Activated CD4-positive, alpha-beta memory T cell treated with anti-CD3 and anti-CD28 coated beads for 36 hours (primary cell): ENCODE measurements at places on chromosomes 11 and 22. TPM values are rescaled to one million over a fixed set of nuclear protein-coding genes. Genes with fewer than 3 reads are reported as not detected.

GRCh38 chr11:66221726-66222236, 46.7 kb upstream of the RAB1B start:
- peak; percentile 57 for DNase-seq
- peaks cover 21% of the 10 kb centered on the region for H3K4me1 ChIP-seq
- peaks cover 28% of the 10 kb centered on the region for H3K36me3 ChIP-seq
- H3K4me3 ChIP-seq = peak overlapping the region; percentile 25

DNA sequence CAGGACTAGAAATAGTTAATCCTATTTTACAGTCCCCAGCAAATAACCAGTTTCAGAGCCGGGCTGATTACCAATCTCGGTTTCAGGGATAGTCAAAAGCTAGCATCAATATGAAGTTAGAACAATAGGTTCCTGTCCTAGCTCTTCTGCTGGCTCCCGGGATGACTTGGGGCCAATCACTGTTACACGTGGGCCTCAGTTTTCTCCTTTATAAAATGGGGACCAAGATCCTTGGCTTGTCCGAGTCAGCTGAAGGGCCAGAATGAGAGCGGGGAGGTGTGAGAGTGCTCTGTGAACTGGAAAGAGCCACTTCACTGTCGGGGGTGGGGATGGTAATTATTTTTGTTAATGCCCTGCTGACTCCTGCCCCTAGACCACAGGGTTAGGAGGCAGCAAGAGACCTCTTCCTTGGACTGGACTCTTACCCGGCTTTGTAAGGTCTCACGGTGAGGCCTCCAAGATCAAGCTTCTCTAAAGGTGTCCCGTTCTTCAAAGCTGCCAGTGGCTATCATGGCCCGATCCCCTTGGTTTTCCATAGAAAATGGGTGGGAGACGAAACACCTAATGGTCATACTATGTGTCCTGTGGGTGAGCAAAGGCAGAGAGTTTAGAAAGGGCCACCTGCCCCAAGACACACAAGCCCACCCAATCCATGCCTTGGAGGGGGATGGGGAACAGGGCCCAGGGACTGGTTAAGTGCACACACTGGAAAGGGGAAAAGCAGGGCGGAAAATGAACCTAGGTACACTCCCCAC, 1.4 kb downstream of the UCP2 start:
- H3K27ac ChIP-seq = peak overlapping the region; percentile 97
- peaks cover 61% of the 10 kb centered on the region for H3K36me3 ChIP-seq
- H3K27me3 ChIP-seq = no peaks in the 10 kb centered on the region
- H3K4me3 ChIP-seq = peak overlapping the region; percentile 91
- H3K4me1 ChIP-seq = peaks cover 62% of the 10 kb centered on the region
- no peak for DNase-seq

GRCh38 chr11:61087426-61088119, 14.7 kb upstream of the CD5 start:
- H3K27ac ChIP-seq = peak overlapping the region; percentile 44
- peak overlapping the region; percentile 38 for H3K4me3 ChIP-seq
- H3K27me3 ChIP-seq = no peaks in the 10 kb centered on the region

- no peak for DNase-seq
- H3K4me3 ChIP-seq = no peak overlapping the region
- H3K4me1 ChIP-seq = no peaks in the 10 kb centered on the region
- no peak overlapping the region for H3K27ac ChIP-seq
These were observed 24.2 kb upstream of the OR6X1 start for GRCh38 chr11:123778511-123778910.

KCNJ5 gene
- not detected for total RNA-seq
